Large intestine (tissue), 12 donors: ENCODE measurements at places on chromosomes 1 and 21.

GRCh38 chr1:76782809-76783208 lies 84.5 kb upstream of the ST6GALNAC5 start:
- H3K4me3 ChIP-seq, result no peak overlapping the region
- H3K27ac ChIP-seq, result no peak overlapping the region
- no peak for DNase-seq
- H3K36me3 ChIP-seq, result no peaks in the 10 kb centered on the region
- H3K27me3 ChIP-seq, result no peaks in the 10 kb centered on the region

DNA sequence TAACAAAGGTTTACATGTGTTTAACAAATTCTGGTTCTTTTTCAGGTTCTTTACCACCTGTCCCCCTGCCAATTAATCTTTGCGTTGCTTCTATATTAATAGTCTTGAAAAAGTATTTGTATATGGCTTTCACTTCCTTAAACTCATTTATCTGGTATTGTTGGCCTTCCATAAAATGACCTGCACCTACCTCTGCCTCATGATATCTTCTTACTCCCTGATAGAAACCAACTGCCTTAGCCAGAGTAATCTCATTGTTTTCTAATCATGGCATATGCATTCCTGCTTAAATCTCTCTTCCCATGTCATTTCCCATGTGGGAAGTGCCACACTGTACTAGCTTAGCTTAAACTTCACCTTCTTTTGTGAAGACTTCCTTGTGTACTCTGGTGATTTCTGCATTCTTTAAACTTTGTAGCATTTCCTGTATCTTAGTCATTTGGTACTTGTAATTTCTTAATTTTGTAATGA lies 8.7 kb downstream of the SMG7 start:
- H3K36me3 ChIP-seq, result peaks cover 2% of the 10 kb centered on the region
- H3K27me3 ChIP-seq, result no peaks in the 10 kb centered on the region
- H3K4me1 ChIP-seq, result no peaks in the 10 kb centered on the region
- DNase-seq, result no peak
- no peak overlapping the region for H3K27ac ChIP-seq
- H3K4me3 ChIP-seq, result no peak overlapping the region

DNA sequence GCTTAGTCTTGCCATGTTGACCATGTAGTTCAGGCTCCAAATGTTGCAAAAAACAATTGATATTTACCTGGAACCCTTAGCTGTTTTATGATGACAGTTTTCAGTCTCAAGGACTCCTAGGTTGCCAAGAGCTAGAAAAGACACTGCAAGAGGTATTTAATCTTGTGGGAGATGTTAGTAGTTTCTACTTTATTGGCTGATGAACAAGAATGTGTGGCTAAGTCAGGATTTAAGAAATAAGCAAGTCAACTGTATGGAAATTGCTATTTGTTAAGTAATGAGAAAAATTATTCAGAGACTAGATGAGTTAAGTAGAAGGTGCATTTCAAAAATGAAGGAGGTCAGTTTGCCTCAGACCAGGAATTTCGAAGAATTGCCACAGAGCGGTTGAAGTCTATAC lies 639.7 kb upstream of the USP24 start:
- no peak for DNase-seq
- no peaks in the 10 kb centered on the region for H3K27me3 ChIP-seq
- H3K36me3 ChIP-seq, result no peaks in the 10 kb centered on the region
- peaks cover 4% of the 10 kb centered on the region for H3K4me1 ChIP-seq

- no peaks in the 10 kb centered on the region for H3K27me3 ChIP-seq
- DNase-seq, result no peak
- no peaks in the 10 kb centered on the region for H3K4me1 ChIP-seq
- no peak overlapping the region for H3K4me3 ChIP-seq
- no peaks in the 10 kb centered on the region for H3K36me3 ChIP-seq
These were observed 1412.7 kb downstream of the KCNT2 start for GRCh38 chr1:195195423-195196057.

DNA sequence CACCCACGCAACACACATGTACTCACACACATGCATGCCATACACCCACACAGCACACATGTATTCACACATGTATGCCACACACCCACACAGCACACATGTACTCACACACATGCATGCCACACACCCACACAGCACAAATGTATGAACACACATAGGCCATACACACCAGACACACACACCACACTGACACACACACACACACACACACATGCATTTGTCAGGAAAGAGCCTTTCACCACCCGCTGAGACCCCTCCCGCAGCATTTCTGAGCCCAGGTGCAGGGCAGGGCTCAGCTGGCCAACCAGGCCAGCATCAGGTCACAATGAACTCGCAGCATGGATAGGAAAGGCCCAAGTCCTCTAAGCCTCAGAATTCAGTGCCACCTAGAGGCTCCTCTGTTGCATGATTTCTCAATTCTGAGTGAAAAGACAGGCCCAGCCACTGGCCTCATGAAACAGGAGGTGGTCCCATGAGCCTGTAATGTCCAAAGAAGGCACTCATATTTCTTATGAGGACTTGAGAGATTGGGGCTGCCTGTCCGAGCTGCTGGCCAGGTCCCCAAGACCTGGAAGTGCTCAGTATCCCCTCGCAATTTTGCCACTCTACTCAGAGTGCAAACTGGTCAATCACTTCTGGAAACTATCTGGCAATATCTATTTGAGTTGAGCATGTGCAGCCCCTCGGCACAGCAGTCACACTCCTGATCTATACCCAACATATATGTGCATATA lies 57.3 kb downstream of the PSMG1 start:
- H3K4me1 ChIP-seq, result no peaks in the 10 kb centered on the region
- H3K27me3 ChIP-seq, result no peaks in the 10 kb centered on the region
- peak; percentile 66 for DNase-seq
- H3K27ac ChIP-seq, result no peak overlapping the region

DNA sequence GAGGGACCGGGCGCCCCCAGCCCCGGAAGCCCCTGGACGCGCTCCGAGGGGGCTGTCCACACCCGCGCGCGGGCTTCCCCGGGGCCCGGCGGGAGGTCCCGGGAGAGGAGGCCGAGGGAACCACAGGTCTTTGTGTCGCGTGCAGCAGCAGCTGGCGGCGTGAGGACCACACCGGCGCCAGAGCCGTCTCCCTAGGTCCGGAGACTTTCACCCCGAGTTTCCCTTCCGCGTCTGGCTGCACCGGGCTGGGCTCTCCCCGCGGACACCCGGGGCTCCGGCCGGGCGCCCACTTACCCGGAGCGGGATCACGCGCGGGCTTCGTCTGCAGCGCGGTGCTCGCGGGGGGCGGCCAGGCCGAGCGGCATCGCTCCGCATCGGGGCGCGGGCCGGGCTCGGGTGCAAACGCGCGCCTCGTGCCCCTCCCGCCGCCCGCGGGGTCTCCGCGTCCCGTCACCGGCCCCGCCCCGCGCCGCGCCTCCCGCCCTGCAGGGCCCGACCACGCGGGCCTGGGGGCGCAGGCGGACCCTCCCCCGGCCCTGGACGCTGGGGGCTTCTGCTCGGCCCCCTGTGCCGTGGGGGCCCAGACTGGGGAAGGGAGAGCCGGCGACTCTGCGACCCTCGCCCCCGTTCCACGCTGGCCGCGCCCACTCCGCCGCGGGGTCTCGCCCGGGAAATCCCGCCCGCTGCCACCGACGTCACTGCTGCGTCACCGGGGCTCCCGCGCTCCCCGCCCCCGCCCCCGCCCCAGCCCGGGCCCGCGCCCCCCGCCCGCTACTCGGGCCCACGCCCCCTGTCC lies at the start of gene GNG4:
Gene GNG4, minus strand, starts transcription at position 417 of the 796 bp plus-strand sequence. CDS start 65,946 bp downstream, outside the sequence.
- DNase-seq, result peak; percentile 30
- H3K4me3 ChIP-seq, result peak within 1 kb of the TSS; percentile 57
- peak within 1 kb of the TSS; percentile 68 for H3K27ac ChIP-seq
- peaks cover 9% of the 10 kb centered on the region for H3K4me1 ChIP-seq

- DNase-seq, result peak; percentile 47
- peak overlapping the region; percentile 76 for H3K27ac ChIP-seq
- no peak overlapping the region for H3K4me3 ChIP-seq
- peaks cover 31% of the 10 kb centered on the region for H3K4me1 ChIP-seq
- no peaks in the 10 kb centered on the region for H3K36me3 ChIP-seq
These were observed 6.6 kb downstream of the IFFO2 start for GRCh38 chr1:18949686-18950400.

- peaks cover 33% of the 10 kb centered on the region for H3K4me1 ChIP-seq
- no peaks in the 10 kb centered on the region for H3K36me3 ChIP-seq
- peak overlapping the region; percentile 68 for H3K27ac ChIP-seq
- no peaks in the 10 kb centered on the region for H3K27me3 ChIP-seq
These were observed 1.1 kb upstream of the LMNA start for GRCh38 chr1:156113282-156113950.

- no peaks in the 10 kb centered on the region for H3K36me3 ChIP-seq
- no peak overlapping the region for H3K4me3 ChIP-seq
- H3K27ac ChIP-seq, result no peak overlapping the region
- DNase-seq, result no peak
- H3K4me1 ChIP-seq, result no peaks in the 10 kb centered on the region
- H3K27me3 ChIP-seq, result no peaks in the 10 kb centered on the region
These were observed 104.9 kb upstream of the RUNX3 start for GRCh38 chr1:25034736-25035522.

GRCh38 chr21:35005560-35006224 lies 43.4 kb downstream of the RUNX1 start:
- DNase-seq, result no peak
- H3K27ac ChIP-seq, result no peak overlapping the region
- H3K4me1 ChIP-seq, result peaks cover 5% of the 10 kb centered on the region
- H3K27me3 ChIP-seq, result no peaks in the 10 kb centered on the region
- H3K36me3 ChIP-seq, result no peaks in the 10 kb centered on the region
